Foreskin keratinocyte (primary cell): ENCODE measurements at places on chromosomes 2 and 18. TPM values are rescaled to one million over a fixed set of nuclear protein-coding genes. Genes with fewer than 3 reads are reported as not detected.

Gene PDCD1
- total RNA-seq, result not detected in 2 replicates

Gene CNDP1
- not detected in 2 replicates for total RNA-seq

Gene SMYD1
- not detected in 2 replicates for total RNA-seq

Gene HOXD10
- not detected in 2 replicates for total RNA-seq

Gene SERPINB10
- 0.07 and 2.3 TPM in 2 replicates for total RNA-seq
